ENCODE measurements at places on chromosomes 2 and 18.

GRCh38 chr2:144825331-144826020 is 305.6 kb upstream of the ZEB2 start:
- DNase-seq = no peak

GRCh38 chr2:34848691-34849090 is 1249.6 kb upstream of the FAM98A start:
- DNase-seq = no peak

GRCh38 chr2:187548656-187549055 is 5.6 kb downstream of the TFPI start:
- DNase-seq = no peak

DNA sequence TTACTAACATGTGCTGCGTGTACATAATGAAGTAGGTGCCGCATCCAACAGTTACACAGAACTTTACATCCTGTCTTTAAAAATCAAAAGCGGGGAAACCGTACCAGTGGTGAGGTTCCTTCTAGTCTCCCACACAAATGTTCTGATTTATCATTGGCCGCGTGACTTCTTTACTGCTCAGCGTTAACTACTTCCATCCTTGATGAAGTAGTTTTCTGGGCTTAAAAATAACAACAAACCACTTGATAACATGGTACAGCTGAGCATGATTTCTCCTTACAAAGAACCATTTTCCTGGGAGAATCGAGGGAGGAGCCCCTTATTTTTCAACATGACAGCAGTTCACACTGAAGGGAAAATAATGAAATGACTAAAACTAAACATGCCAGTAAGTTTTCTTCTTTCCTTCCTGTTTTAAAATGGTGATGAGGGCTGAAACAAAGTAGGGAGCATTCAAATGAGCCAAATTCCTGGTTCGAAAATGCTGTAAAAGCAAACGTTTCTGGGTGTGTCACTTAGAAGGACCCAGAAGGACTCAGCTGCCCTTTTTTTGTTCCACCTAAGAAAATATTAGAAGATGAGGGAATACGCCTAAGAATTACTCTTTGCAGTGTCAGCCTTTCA is 9.9 kb downstream of the EMILIN2 start:
- DNase-seq = no peak

DNA sequence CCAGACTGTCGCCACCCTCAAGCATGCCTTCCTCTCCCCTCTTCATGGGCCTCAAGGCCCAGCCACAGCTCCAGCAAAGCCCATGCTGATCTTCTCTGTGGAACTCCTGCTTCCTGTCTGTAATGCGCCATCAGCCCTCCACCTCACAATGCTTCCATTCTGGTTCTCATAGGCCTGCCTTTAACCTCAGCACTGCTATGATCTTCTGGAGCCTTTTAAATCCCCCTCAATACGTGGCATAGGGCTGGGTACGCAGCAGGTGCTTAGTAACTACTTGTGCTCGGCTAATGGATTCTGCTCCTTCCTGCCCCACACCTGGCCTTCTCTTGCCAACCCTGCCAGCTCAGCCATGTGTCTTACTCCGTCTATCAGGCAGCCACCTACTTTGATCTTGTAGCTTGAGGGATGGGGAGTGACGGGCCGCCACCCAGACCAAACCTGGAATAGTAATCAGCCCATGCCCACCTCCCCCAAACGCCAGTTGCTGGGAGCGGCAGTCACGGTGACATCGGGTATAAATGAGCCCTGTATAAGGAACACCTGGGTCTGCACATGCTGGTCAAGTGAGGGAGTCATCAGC is 106.7 kb upstream of the MCFD2 start:
- no peak for DNase-seq

DNA sequence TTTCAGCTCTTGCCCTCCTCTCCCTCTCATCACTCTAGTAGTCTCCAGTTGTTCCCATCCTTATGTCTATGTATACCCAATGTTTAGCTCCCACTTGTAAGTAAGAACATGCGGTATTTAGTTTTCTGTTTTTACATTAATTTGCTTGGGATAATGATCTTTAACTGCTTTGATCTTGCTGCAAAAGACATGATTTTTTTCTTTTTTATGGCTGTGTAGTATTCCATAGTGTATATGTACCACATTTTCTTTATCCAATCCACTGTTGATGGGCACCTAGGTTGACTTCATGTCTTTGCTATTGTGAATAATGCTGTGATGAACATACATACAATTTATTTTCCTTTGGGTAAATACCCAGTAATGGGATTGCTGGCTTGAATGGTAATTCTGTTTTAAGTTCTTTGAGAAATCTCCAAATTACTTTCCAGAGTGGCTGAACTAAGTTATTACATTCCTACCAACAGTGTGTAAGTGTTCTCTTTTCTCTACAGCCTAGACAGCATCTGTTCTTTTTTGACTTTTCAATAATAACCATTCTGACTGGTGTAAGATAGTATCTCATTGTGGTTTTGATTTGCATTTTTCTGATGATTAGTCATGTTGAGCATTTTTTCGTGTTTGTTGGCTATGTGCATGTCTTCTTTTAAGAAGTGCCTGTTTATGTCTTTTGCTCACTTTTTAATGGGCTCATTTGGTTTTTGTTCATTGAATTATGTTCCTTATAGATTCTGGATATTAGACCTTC is 179.6 kb upstream of the SLC39A10 start:
- no peak for DNase-seq

GRCh38 chr18:62992877-62993365 is 277.6 kb downstream of the PHLPP1 start:
- no peak for DNase-seq

DNA sequence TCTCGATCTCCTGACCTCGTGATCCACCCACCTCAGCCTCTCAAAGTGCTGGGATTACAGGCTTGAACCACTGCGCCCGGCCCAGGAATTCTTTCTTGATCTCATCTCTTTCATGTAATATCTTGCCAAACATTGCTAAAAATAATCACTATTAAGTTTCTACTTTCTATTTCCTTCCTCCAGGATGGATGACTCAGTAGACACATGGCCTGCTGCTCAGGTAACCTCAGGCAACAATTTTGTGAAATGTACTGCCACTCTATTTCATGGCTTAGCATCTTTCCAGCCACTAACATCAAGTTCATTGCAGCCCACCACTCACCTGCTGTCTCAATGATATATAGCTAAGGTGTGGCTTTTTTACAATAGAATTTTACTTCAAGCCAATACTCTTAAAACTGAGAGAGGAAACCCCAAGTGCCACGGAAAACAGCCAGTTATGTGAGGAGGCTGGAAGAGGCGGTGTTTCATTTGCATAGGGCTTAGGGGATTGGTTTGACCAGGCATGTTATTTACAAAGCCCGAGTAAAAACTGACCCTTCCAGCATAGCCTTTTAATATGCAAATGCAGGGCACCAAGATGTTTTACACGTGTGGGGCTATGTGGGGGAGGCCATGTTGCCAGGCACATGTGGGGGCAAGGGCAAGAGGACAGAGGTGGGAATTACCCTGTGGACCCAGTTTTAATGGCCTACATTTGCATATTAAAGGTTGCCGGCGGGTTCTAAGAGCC is 11.3 kb upstream of the SUMO1 start:
- DNase-seq = no peak

DNA sequence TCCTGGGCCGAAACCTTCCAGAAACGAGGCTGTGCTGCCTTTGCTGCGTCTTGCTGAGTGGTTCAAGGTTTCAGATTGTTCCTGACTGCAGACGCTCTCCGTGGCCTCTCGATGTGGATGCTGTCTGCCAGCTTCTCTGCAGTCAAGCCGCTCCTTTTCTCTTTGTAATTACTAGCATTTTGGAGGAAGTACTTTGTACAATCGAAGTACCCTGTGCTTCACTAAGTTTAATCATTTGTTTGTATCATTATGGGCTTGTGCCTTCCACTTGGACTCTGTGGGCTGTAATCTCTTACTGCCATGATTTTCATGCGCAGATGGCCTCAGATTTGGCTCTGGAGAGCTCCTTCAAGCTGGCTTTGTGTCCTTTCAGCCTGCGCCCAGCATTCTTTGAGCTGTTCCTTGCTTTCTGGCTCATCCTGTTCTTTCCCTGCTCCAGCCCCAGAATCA is 49.3 kb downstream of the TRAF3IP1 start:
- no peak for DNase-seq

- DNase-seq = no peak
Measured at GRCh38 chr18:6239716-6240115, 175.0 kb downstream of the L3MBTL4 start.

- no peak for DNase-seq
Measured at GRCh38 chr2:31207790-31208189, 9.5 kb downstream of the CAPN14 start.

DNA sequence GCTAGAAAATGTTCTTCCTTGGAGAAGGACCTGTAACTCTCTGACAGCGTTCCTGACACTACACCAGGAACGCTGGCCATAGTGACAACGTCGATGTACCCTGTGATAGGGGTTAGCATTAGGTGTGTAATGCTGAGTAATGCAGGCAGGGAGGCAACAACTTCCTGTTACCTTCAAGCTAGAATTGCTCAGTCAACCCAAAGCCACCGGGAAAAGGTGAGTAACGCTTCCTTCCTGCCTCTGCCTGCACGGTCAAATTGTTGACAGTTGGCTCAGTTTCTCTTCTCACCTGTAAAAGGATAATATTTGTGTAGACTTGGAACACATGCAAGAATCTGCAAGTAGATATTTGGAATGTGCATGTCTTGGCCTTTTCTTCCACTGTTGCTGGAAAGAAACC is 12.7 kb downstream of the FAM110C start:
- DNase-seq = peak; percentile 48

DNA sequence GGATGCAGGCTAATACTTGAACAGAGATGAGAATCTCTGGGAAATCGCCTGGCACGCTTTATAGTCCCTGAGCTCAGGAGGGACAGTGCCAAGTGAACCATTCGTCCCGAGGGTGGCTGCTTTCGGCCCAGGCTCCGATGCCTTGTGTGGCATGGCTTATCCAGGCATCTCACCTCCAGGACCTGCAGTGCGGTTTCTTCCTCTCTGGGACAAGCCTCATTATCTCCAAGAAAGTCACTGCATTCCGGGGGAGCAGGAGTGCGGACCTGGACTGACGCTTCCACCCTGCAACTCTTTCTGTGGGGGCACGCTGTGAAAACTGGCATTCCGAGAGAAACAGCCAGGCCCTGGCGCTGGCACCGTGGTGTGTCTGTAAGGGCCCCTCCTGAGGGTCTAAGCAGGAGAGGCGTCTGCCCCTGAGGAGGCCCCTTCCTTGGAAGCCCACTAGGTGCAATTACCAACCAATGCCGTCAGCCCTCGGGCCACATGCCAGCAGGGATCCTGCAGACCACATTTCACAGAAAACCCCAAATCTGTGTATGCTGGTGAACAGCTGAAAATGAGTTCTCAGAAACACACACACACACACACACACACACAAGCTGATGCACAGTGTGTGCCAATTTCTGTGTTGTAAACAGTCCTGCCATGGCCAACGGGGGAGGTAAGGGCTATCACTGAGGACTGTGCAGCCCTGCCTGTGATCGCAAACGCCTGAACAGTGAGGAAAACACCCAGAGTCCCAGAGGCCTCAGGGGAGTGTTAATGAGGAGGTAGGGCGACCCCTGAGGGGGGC is 351.9 kb upstream of the SALL3 start:
- no peak for DNase-seq

GRCh38 chr2:221810650-221811049 is 238.5 kb upstream of the EPHA4 start:
- DNase-seq = no peak

GRCh38 chr2:146837857-146838256 is 1007.0 kb upstream of the ACVR2A start:
- DNase-seq = no peak

- DNase-seq = no peak
Measured at GRCh38 chr2:31110431-31110830, 27.8 kb downstream of the GALNT14 start.

DNA sequence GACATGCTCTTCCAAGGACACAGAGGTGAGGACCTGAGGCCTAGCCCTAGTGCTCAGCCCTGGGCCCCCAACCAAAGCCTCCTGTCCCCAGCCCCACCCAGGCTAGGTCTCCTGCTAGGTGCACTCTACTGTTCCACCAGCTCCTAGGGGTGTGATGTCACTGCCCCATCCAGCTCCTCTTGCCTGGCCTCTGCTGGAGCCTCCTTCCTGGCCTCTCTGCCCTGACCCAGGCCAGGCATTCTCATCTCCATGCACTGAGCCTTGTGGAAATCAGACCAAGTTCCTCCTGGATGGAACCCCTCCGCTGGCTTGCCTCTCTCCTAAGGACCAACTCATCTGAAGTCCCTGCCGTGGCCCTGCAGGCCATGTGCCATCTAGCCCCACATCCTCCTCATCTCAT is 156.8 kb downstream of the INHBB start:
- no peak for DNase-seq

GRCh38 chr2:3864943-3865865 is 161.8 kb downstream of the DCDC2C start:
- no peak for DNase-seq

- DNase-seq = peak; percentile 56
Measured at GRCh38 chr18:51196811-51197660, 445 bp downstream of the MEX3C start.

DNA sequence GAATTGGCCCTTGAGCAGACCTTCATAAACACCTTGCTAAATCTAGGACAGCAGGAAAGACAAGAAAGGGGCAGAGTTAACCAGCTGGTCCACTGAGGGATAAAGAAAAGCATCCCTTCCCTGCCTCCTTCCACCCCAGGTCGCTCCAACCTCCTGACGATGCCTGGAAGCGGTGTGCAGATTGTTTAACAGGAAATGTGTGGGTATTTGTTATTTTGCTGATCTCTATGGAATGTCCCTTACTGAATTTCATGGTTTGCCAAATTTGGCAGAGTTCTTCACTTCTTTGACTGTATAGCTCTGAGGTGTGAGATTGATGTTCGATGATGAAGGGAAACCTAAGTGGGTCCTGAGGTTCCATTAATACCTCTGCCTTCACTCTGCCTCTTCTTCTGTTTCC is 72.9 kb downstream of the MAP3K20 start:
- DNase-seq = no peak

GRCh38 chr2:108401800-108402199 is 24.0 kb downstream of the SULT1C4 start:
- DNase-seq = no peak

GRCh38 chr18:10116574-10116973 is 202.8 kb downstream of the VAPA start:
- DNase-seq = no peak
